Activated CD8-positive, alpha-beta memory T cell treated with anti-CD3 and anti-CD28 coated beads for 1 hour (primary cell): ENCODE measurements at places on chromosomes 1 and 21.
A peak's percentile ranks its signal among the peaks of the same experiment; 100 is the strongest.

DNA sequence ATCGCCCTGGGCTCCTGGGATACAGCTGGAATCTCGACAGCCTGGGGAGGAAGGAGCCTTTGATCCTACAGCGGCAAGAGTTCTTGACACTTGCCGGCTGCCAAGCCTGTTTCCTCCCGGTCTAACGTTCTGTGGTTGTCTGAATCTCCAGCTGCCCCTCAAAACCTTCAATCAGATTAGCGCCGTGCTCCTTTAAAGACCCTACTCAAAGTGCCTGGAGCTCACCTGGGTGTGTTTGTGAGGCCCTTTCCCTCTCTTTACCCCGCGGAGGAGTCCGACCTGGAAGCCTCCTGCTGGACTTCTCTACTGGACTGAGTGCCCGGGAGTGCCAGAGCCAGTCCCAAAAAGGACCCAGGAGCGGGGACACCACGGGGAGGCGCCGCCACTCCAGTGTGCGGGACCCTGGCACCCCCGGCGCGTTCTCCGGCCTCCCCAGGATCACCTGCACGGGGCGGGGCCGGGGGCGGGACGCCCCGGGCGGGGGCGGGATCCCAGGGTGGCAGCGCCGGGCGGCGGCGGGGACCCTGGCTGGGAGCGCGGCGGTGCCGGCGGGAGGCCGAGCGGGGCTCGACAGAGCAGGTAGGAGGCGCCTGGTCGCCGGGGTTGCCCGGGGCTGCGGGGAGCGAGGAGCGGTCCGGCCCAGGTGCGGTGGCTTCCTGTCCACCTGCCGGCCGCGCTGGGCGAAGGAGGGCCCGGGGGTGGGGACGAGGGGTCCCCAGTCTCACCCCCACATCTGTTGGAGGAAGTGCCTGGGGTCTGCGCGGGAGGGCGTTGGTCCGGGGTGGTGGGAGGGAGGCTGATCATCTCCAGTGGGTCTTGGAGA lies at the start of gene NCMAP:
TSS of gene NCMAP (plus strand) at position 497 of the 823 bp plus-strand sequence. CDS start 39,344 bp downstream, outside the sequence.
- DNase-seq: peak; percentile 39

GRCh38 chr1:36199934-36200741 lies 24.1 kb upstream of the THRAP3 start:
- DNase-seq: no peak

- DNase-seq: no peak
Measured at GRCh38 chr1:168688644-168689326, 40.2 kb downstream of the DPT start.

DNA sequence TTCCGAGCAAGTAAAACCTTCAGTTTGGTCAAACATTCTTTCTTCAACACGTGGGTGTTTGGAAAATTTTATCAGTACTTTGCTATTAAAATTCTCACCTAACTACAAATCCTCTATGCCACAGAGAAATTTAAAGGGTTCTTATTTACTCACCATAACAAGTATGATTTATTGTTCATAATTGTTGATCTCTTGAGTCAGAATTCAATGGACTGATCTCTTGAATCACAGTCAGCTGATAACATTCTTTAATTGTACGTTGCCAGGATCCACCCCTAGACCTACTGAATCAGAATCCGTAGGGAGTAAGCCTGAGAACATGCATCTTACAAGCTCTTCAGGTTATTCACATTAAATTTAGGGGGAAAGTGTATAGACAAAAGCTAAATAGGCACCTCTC lies 51.2 kb downstream of the DIPK1A start:
- no peak for DNase-seq

GRCh38 chr21:42398436-42399028 lies 2.7 kb upstream of the TMPRSS3 start:
- DNase-seq: no peak

GRCh38 chr1:105483436-105483835 lies 1573.0 kb upstream of the PRMT6 start:
- DNase-seq: no peak

- DNase-seq: no peak
Measured at GRCh38 chr1:98210563-98210962, 289.7 kb upstream of the DPYD start.

DNA sequence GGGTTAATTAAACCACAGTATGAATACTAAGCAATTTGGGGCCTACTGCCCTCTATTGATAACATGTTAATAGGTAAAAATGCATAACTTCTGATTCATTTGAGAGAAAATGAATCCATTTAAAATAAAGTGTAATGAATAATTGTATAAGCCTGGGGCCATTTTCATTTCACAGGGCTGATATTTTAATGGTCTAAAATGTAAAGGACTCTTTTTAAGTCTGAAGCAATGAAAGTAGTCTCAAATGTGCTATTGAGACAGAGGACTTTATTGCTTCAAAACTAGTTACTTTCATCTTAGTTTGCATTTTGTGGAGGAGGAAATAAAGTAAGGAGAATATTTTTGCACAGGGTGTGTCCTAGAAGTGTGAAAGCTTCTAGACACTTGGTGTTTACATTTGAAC lies 155.4 kb downstream of the TLR5 start:
- DNase-seq: no peak

DNA sequence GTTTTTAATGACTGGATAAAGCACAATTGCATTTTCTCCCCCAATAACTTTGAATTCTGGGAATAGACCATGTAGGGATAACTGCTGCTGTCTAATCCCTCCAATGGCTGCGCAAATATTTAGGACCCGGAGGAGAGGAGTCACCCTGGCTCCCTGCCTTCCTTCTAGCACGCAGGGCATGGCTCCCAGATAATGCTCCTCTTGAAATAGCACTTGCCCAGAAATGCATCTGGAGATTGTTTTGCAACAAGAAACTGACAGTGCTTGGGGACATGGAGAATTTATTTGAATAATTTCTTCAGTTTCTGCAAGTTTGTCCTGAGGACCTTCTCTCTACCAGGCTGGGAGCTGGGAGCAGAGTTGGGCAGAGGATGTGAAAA lies 83.5 kb downstream of the MAN1C1 start:
- DNase-seq: no peak

DNA sequence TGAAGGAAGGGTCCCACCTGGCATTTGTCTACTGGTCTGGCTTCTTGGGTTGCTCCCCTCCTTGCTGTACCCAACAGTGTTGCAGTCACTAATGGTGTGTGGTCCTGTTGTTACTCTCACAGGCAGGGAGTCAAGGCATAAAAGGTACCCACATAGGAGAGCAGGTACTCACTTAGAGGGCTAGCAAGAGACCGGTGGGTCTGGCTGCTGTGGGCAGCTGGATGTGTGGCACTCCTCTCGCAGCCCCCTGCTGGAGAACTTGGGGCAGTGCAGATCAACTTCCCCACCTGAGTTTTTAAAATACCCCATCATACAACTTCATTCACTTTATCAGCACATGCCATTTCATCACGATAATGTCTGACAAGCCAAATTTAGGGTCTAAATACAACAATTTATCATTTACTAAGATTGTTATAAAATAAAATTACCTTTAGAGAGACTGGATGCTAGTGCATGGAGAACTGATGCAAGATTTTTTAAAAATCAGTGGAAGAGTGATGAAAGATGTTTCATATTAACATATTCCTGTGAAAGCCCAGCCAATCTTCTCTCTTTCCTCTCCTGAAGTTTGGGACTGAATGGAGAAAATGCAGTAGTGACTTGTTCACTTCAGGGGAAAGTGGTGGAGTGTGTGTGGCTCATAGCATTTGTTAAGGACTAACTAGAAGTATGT lies 42.8 kb downstream of the ACP6 start:
- no peak for DNase-seq

GRCh38 chr1:53327182-53327913 lies 522 bp downstream of the LRP8 start:
- DNase-seq: no peak

DNA sequence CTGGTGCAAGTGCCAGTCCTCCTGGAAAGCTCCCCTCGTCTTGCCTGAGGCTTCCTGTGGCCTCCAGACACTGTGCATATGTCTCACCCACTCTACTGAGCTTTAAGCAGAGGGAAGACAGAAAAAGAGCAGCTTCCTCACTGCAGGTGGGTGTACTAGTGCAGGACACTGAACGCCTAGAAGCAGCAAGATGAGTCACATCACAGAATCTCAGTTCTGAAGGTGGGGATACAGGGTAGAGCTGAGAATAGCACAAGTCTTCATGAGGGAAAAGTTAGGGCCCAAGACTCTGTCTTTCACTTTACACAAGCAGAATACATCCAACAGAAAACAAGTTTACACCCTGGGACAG lies 37.4 kb downstream of the PCAT6 start:
- DNase-seq: no peak

DNA sequence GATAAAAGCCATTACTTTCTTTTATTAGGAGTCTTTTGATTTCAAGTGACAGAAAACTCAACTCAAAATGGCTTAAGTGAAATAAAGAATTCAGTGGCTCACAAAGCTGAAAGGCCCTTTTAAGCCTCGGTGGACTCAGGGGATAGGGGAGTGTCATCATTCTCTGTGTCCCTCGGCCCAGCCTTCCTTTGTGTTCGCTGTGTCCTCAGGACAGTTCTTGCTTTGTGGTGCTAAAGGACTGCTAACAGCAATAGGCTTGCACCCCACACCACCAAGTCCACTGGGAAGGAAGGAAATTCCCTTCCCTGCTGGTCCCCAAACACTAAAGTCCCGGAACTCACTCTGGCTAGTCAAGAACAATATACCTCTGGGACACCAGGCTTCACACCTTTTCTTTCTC lies 129.2 kb downstream of the NTPCR start:
- DNase-seq: no peak

GRCh38 chr1:168932539-168932938 lies 174.0 kb upstream of the ATP1B1 start:
- no peak for DNase-seq

DNA sequence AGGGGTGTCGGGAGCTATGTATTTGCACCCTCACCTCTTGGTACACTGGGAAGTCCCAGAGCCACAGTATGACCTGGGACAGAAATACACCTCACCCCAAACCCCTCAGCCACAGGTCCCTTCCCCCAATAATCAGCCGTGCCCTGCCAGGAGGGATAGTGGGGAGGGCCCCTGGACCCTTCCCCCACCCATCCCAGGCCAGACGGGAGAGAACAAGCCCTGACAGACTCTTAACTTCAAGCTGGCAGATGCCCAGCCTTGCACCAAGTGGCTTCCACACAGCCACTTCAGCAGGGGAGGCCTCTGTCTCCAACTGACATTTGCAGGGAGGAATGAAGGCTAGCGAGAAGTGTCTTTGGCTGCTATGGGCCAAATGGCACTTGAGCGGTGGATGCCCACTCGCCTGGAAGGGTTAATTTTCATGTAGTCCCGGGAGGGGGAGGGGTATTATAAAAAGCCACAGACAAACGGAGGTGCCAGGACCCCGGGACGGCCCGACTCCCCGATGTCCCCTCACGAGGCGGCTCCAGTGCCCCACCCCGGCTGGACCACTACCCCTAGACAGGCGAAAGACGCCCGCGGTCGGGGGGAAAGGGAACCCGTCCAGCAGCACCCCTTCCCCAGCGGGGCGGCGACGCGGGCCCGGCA lies 495 bp downstream of the SYNC start:
- no peak for DNase-seq

GRCh38 chr21:32653326-32653901 lies 41.2 kb upstream of the CFAP298 start:
- DNase-seq: no peak

DNA sequence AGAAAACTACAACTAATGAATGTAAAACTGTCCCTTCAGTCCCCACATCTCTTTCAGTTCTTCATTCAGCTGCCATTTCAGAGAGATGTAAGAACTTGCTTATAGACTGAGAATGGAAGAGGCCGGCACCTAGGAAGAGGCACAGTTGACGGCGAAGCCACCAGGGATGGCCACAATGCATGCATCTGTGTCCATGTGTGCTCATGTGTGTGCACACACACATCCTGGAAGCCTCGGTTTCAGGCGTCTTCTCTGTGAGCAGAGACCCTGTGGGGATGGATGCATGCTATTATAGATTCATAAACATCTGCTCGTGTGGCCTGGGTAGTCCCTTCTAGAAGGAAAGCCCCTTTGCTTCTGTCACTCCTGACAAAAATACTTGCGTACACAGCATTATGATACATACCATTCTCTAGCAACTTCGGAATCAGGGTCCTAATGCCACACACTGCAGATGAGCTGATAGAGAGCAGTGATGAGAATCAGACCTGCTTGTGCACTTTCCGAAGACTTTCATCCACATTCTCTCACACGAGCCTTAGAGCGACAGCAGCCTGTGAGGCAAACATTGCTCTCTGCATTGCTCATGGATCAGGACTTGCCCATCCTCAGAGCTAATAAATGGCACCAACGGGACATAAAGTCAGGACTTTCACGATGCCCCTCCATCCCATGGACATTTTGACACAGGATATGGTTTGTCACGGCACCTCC lies 12.4 kb upstream of the GPR61 start:
- no peak for DNase-seq

GRCh38 chr21:36641886-36642285 lies 57.0 kb upstream of the SIM2 start:
- no peak for DNase-seq

- no peak for DNase-seq
Measured at GRCh38 chr21:36691555-36692041, 7.3 kb upstream of the SIM2 start.

GRCh38 chr1:61337981-61338848 lies 255.9 kb downstream of the NFIA start:
- no peak for DNase-seq

- no peak for DNase-seq
Measured at GRCh38 chr1:204438628-204439027, 27.0 kb upstream of the PPP1R15B start.

- no peak for DNase-seq
Measured at GRCh38 chr1:221675880-221676800, 65.7 kb downstream of the DUSP10 start.

DNA sequence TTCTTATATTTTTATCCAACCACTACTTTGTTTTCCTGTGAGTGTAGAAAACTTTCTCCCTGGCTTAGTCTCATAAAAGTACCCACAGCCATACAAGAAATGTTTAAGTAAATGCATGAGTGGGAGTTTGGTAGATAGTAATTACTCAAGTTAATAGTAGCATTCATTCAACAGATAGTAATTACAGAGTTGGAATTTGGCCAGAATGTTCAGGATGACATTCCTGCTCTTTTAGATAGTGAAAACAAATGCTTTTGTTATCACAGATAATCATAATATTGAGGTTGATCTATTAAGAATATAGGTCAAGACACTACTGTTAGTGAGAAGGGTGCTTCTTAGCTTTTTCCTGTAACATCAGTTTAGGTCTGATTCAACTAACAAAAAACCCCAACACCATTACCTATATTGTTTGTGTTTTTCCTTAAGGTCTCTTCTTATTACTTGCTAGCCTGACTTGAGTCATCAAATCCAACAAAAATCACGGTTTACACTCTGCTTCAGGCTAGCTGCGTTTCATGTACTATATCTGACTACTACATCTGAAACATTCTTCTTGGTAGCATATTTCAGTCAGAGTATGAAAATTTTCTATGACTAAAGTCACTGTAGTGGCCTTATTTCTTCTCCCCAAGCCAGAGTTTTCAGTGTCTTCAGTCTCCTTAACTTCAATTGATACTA lies 163.7 kb downstream of the HS2ST1 start:
- DNase-seq: no peak

DNA sequence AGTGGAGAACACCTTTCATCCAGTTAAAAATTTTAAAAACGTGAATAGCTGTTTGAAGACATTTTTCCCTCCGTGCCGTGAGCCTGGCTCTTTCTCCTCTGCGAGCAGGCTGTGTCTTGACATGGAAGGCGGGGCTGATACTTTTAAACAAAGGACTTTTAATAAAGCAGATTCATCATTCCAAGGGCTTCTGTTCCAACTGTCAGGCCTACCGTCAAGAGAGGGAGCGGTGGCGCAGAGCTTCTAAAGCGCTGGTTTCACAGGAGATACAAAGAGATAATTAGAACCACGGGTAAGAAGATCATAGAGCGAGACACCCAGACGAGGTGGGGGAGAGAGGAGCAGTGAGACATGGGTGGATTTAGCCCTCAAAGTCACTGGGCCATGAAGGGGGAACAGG lies 247.4 kb upstream of the C1orf174 start:
- DNase-seq: no peak
